Activated T-helper 2 cell treated with anti-CD3 and anti-CD28 coated beads, Interferon-gamma antibody, Interleukin-2, Interleukin-4, amounts not matched to agents 10 μg/mL and 5 μg/mL and 100 μg/mL, durations not matched to agents 14 hours and 24 hours and 36 hours (primary cell): ENCODE measurements at places on chromosomes 2 and 18.

DNA sequence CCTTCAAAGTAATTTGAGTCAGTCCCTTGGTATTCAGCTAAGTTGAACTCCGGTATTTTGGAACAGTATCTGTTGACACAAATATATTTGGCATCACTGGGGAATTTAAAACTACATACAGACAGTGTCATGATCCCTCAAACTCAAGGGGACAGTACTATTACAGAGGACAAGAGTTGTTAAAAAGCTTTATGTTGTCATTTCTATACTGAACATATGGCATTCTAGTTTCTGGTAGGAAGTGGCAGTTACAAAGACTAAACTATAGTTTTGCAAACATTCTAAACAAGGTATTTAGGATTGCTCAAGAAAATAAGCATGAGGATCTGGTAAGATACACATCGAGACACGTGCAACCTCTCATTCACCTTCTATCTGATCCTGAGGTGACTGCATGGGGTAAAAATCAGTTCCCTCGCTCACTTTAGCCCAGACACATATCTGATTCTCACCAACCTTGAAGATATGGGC lies 16.6 kb upstream of the CCNYL1 start:
- no peaks in the 10 kb centered on the region for H3K27me3 ChIP-seq
- no peaks in the 10 kb centered on the region for H3K36me3 ChIP-seq
- H3K27ac ChIP-seq: no peak overlapping the region
- H3K4me3 ChIP-seq: no peak overlapping the region
- DNase-seq: no peak
- H3K4me1 ChIP-seq: peaks cover 3% of the 10 kb centered on the region

GRCh38 chr18:57925706-57926105 lies 118.3 kb upstream of the NEDD4L start:
- DNase-seq: no peak
- H3K27me3 ChIP-seq: no peaks in the 10 kb centered on the region
- no peak overlapping the region for H3K27ac ChIP-seq
- no peaks in the 10 kb centered on the region for H3K4me1 ChIP-seq
- no peaks in the 10 kb centered on the region for H3K36me3 ChIP-seq
- H3K4me3 ChIP-seq: no peak overlapping the region

GRCh38 chr2:109285244-109285651 lies 156.2 kb downstream of the SH3RF3 start:
- H3K27me3 ChIP-seq: peaks cover 8% of the 10 kb centered on the region
- H3K27ac ChIP-seq: no peak overlapping the region
- no peaks in the 10 kb centered on the region for H3K4me1 ChIP-seq
- no peaks in the 10 kb centered on the region for H3K36me3 ChIP-seq

- H3K4me3 ChIP-seq: no peak overlapping the region
- no peaks in the 10 kb centered on the region for H3K36me3 ChIP-seq
Measured at GRCh38 chr2:192657362-192657761, 462.6 kb upstream of the TMEFF2 start.

DNA sequence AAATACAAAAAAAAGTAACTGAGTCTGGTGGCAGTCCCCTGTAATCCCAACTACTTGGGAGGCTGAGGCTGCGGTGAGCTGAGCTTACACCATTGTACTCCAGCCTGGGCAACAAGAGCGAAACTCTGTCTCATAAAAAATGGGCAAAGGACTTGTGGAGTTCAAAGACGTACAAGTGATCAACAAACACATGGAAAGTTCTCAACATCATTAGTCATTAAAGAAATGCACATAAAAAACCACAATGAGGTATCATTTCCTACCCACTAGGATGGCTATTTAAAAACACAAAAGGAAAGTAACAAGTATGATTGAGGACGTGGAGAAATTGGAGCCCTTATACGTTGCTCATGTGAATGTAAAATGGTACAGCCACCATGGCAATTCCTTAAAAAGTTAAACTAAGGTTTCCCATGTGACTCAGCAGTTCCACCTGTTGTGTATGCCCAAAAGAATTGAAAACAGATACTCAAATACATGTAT lies 52.3 kb downstream of the RAB10 start:
- no peak overlapping the region for H3K4me3 ChIP-seq
- no peak for DNase-seq
- peaks cover 27% of the 10 kb centered on the region for H3K4me1 ChIP-seq
- H3K27ac ChIP-seq: peak overlapping the region; percentile 72

DNA sequence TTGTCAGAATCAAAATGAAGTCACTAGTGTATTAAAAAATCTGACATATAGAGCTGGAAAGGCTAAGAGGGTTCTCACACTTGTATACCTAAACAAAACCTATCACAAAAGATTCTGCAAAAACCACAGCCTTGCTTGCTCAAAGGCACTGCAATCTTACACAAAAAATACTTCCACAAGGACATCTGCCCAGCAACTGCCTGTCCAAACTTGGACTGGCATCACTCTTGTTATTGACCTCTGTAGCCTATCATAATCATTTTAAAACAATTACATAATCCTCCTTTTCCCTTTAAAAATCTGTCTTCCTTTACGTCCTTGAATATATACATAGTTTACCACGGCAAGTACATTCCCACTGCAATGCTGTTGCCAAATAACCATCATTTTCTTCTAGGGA lies 19.9 kb downstream of the CHMP3 start:
- H3K36me3 ChIP-seq: peaks cover 70% of the 10 kb centered on the region
- no peak overlapping the region for H3K4me3 ChIP-seq
- no peak for DNase-seq

DNA sequence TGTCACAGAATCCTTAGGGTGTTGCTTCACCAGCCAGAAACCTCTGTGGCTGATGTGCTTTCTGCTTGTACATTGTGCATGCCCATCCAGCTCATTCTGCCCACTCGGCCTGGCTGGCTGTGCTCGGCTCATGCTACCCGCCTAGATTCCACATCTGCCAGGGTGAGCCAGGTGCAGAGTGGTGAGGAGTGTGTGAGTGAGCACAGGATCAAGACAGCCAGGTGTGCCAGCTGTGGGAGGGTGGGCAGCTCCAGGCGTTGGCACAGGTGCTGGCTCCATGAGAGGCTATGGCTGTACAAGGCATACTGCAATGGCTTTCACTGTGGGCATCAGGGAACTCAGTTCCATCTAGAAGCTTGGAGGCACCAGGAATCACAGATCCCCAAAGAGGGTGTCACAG lies 1321.8 kb upstream of the CRIM1 start:
- H3K27ac ChIP-seq: no peak overlapping the region
- H3K4me1 ChIP-seq: no peaks in the 10 kb centered on the region
- H3K4me3 ChIP-seq: no peak overlapping the region
- no peak for DNase-seq
- no peaks in the 10 kb centered on the region for H3K36me3 ChIP-seq

GRCh38 chr2:63301481-63301880 lies 250.9 kb downstream of the OTX1 start:
- no peak overlapping the region for H3K27ac ChIP-seq
- H3K4me1 ChIP-seq: no peaks in the 10 kb centered on the region
- no peak for DNase-seq
- no peak overlapping the region for H3K4me3 ChIP-seq
- no peaks in the 10 kb centered on the region for H3K27me3 ChIP-seq

DNA sequence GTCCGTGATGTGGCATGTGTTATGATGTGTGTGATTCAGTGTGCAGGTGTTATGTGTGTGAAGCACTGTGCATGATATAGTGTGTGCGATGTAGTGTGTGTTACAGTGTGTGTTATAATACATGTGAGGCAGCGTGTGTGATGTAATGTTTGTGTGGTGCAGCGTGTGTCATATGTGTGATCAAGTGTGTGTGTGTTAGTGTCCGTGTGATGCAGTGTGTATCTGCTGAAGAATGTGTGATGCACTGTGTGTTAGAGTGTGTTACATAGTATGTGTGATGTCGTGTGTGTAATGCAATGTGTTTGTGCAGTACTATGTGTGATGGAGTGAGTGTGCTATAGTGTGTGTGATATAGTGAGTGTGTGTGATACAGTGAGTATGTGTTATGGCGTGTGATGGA lies 182.8 kb upstream of the SOX11 start:
- no peak overlapping the region for H3K4me3 ChIP-seq
- H3K4me1 ChIP-seq: no peaks in the 10 kb centered on the region
- no peaks in the 10 kb centered on the region for H3K36me3 ChIP-seq
- no peak overlapping the region for H3K27ac ChIP-seq

GRCh38 chr18:75482880-75483279 lies 55.4 kb upstream of the SMIM21 start:
- H3K27ac ChIP-seq: no peak overlapping the region
- H3K4me3 ChIP-seq: no peak overlapping the region
- no peaks in the 10 kb centered on the region for H3K36me3 ChIP-seq
- DNase-seq: no peak

- no peak overlapping the region for H3K4me3 ChIP-seq
- H3K4me1 ChIP-seq: no peaks in the 10 kb centered on the region
- H3K27ac ChIP-seq: no peak overlapping the region
- DNase-seq: no peak
- no peaks in the 10 kb centered on the region for H3K36me3 ChIP-seq
Measured at GRCh38 chr2:222024932-222025880, 273.6 kb downstream of the PAX3 start.

- no peaks in the 10 kb centered on the region for H3K36me3 ChIP-seq
- H3K4me3 ChIP-seq: no peak overlapping the region
Measured at GRCh38 chr2:174970092-174970491, 35.1 kb downstream of the CHN1 start.

DNA sequence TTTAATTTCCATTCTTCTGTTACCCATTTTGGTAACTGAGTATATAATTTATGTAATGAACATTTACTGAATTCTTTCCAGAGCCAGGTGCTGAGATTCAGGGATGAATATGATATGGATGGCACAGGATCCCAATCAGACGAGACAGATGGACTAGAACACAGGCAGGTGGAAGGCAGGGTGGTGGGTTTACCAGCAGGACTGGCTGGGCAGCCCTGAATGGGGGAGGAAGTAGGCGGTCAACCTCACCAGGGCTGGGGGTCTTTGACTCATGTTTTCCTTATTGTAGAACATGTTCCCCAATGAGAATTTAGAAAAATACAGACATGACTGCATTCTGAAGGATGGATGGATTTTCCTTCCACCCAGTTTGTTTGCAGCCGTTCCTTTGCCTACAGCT lies 80.3 kb downstream of the CIB4 start:
- H3K27me3 ChIP-seq: peaks cover 62% of the 10 kb centered on the region
- H3K27ac ChIP-seq: no peak overlapping the region
- no peaks in the 10 kb centered on the region for H3K36me3 ChIP-seq
- H3K4me1 ChIP-seq: peaks cover 6% of the 10 kb centered on the region

- H3K27ac ChIP-seq: no peak within 1 kb of the TSS
- peaks cover 37% of the 10 kb centered on the region for H3K27me3 ChIP-seq
Measured at GRCh38 chr18:6414723-6415417, at the start of gene L3MBTL4. Gene L3MBTL4, minus strand, starts transcription at chr18:6414911. Its CDS starts 103,286 bp downstream, at chr18:6311625.

- peaks cover 10% of the 10 kb centered on the region for H3K4me1 ChIP-seq
- H3K27ac ChIP-seq: no peak overlapping the region
- H3K27me3 ChIP-seq: no peaks in the 10 kb centered on the region
- H3K4me3 ChIP-seq: no peak overlapping the region
- no peak for DNase-seq
- peaks cover 24% of the 10 kb centered on the region for H3K36me3 ChIP-seq
Measured at GRCh38 chr2:3563521-3563976, 5.4 kb upstream of the RNASEH1 start.

GRCh38 chr18:22177327-22177871 lies 8.0 kb downstream of the GATA6 start:
- H3K4me3 ChIP-seq: no peak overlapping the region
- H3K27ac ChIP-seq: no peak overlapping the region
- no peak for DNase-seq
- no peaks in the 10 kb centered on the region for H3K4me1 ChIP-seq
- peaks cover 54% of the 10 kb centered on the region for H3K27me3 ChIP-seq
- H3K36me3 ChIP-seq: no peaks in the 10 kb centered on the region

DNA sequence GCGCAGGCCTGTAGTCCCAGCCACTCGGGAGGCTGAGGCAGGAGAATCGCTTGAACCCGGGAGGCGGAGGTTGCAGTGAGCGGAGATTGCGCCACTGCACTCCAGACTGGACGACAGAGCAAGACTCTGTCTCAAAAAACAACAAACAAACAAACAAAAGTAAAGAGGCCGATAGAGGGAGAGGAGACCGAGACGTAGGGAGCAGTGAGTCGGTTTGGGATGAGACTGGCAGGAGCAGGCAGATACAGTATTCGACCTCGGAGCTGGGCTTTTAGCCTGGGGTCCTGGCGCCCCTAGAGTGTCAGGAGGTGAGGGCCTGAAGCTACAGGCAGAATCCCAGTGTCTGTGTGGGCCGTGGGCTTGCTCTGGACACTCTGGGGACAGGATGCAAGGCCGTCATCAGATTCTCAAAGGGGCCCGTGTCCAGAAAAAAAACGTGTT lies 51.2 kb downstream of the SLC4A1AP start:
- DNase-seq: no peak
- H3K27me3 ChIP-seq: peaks cover 14% of the 10 kb centered on the region
- H3K4me3 ChIP-seq: peak overlapping the region; percentile 17
- H3K4me1 ChIP-seq: peaks cover 28% of the 10 kb centered on the region
- peak overlapping the region; percentile 6 for H3K27ac ChIP-seq
- no peaks in the 10 kb centered on the region for H3K36me3 ChIP-seq

- H3K27ac ChIP-seq: no peak overlapping the region
- no peaks in the 10 kb centered on the region for H3K36me3 ChIP-seq
- peaks cover 6% of the 10 kb centered on the region for H3K27me3 ChIP-seq
Measured at GRCh38 chr2:36662638-36663037, 33.9 kb upstream of the VIT start.

GRCh38 chr18:31957728-31958127 lies 14.8 kb upstream of the TRAPPC8 start:
- H3K4me3 ChIP-seq: no peak overlapping the region
- H3K27ac ChIP-seq: no peak overlapping the region
- peaks cover 1% of the 10 kb centered on the region for H3K4me1 ChIP-seq
- H3K36me3 ChIP-seq: no peaks in the 10 kb centered on the region
- H3K27me3 ChIP-seq: no peaks in the 10 kb centered on the region

DNA sequence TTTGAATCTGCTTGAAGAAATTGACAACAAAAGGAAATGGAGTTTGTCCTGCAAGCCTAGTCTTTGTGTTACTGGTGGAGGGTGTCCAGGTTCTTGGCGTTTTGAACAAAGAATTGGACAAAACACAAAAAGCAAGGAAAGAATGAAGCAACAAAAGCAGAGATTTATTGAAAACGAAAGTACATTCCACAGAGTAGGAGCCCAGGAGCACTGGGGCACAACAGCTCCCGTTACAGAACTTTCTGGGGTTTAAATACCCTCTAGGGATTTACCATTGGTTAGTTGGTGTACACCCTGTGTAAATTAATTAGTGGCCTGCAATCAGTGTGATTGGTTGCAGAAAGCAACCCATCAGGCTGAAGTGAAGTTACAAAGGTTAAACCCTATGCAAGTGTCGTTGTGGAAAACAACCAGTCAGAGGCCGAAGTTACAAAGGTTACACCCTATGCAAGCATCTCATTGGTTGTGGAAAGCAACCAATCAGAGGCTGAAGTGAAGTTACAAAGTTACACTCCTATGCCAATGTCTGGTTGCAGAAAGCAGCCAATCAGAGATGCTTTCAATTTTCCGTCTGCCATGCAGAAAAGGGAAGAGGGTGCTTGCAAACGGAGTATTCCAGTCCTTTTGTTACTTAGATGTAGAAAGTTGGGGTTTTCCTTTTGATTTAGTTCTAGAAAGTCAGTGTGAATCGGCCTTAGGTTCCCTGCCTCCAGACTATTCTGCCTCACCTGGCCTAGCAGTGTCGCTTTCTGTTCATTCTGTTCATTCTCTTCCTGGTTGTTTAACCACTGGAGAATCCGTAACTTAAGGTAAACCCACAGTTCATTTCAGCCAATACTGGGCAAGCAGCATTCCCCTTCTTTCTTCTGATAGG lies 47.6 kb upstream of the PTH2R start:
- peaks cover 15% of the 10 kb centered on the region for H3K4me1 ChIP-seq
- DNase-seq: no peak
- no peaks in the 10 kb centered on the region for H3K27me3 ChIP-seq
- no peak overlapping the region for H3K27ac ChIP-seq
